Fibroblast of gingiva (primary cell): ENCODE measurements at places on chromosomes 5 and 9.

DNA sequence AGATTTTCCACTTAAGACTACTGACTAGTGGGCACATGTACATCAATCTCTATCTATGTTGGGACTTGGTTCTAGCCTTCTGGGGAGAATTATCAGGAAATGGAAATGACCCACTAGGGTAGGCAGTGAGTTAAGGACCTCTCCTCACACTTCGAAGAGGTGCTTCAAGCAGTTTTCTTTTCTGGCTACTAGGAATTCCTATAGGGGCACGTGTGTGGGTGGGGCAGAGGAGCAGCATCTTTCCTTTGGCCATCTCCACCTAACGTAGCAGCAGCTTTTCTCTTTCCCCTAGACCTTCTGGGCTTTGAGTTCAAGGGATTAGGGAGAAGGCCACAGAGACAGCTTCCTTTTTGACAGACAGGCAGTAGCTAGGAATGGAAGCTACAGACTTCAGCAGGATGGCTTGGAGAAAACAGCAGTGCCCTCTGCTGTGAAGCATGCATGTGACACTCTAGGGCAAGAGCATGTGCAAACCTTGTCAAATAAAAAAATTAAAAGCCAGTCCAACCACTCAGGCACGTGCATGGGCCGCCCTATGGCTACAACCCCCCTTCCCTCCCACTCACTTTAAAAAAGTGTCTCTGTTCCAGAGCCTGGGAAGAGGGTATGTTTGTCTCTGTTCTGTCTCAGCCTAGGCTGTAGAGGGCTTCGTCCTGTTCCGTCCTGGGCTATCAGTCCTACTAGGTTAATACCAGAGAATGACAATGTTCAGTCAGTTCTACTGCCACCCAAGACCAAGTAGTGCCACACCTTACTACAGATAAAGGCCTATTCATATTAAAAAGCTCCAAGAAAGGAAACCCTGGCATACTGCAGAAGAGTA is 8.7 kb upstream of the GFRA3 start:
- DNase-seq: peak; percentile 41

DNA sequence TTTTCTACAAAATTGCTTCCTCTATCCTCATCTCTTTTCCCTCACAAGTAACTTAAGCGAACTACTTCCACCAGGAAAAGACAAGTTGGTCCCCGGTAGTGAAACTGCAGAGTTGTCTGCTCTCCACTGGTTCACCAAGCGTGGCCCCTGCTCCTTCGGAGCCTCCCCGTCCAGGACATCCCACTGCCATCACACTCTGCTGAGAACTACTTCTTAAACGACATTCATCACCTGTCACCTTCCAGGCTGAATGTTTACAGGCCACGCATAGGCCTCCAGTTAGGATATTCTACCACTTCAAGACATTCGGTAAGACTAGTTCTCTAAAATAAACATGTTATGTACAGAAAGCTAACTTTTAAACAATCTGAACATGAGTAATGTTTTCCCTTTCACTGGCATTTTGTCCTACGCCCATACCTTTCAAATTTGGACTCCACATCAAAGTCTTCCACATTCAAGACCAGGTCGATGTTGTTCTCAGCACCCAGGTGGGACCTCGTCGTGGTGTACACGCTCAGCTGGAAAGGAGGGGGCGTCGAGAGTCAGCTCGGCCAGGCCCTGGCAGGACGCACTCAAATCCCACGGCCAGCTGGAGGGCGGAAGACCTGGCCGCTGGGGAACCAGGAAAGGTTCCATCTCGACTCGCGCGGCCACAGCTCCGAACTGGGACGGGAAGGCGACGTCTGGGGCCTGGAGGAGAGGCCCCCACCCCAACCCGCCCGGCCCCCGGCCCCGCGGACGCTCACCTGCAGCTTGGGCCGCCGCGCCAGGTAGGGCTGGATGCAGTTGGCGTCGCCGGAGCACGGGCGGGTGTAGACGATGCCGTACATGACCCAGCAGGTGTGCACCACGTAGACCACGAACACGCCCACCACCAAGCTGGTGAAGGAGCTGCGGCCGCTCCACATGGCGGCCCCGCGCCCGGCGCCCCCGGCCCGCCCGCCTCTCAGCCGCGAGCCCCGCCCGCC is 683 bp downstream of the CLPTM1L start:
- DNase-seq: no peak

GRCh38 chr5:66207800-66208561 is 63.9 kb downstream of the SREK1 start:
- no peak for DNase-seq

GRCh38 chr5:54279960-54280359 is 30.4 kb downstream of the ARL15 start:
- no peak for DNase-seq

DNA sequence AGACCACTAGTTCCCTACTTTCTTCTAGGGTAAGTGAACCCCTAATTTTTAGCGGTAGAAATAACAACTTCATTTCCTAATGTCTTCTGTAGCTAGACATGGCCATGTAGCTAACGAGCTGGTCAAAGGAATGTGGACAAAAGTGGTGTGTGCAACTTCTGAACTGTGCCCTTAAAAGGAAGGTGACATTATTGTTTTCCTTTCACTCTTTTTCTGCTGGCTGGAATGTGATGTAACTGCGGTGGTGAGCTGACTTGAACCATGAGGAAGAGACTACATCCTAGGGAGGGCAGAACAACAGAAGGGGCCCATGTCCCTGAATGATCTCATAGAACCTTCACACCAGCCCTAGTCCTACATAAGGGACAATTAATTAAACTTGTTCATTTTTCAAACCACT is 1.3 kb upstream of the SNX2 start:
- no peak for DNase-seq

GRCh38 chr5:53037141-53037859 is 48.1 kb downstream of the ITGA2 start:
- peak; percentile 74 for DNase-seq

DNA sequence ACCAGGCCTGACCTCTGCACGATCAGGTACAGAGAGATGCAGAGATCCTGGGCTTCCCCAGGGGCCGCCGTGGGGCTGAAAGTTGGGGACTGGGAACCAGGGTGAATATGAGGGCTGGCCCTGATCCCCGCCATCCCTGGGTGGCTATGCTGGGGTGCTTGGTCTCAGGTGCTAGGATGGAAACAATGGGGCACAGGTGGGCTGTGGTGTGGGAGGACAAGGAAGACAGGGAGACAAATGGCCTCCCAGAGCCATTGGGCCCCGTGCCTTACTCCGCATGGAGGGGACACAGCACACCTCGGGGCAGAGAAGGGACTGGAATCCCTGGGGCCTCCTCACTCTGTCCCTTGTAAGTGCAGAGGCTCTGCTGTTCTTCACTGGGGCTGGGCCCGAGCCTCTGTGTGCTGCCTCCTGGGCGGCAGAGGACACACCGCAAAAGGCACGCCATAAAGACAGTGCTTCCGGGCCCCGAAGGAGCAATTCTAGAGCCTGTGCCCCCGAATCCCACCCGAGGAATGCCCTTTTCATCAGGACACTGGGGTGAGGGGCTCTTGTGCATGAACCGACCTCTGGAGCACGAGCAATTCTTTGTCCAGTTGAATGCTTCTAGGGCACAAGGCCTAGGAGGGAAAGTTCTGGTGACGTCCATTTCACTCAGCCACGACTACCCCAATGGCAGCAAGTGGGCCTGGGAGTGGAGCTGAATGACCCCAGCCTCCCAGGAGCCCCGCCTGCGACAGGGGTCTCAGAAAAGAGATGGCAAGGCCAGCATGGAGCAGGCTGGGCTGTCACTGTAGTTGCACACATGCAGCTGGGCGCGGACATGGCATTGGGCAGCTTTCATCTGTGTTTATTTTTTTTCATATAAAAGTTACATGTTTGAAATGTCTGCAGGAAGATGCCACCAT is 30.9 kb downstream of the PRRT1B start:
- DNase-seq: no peak

- DNase-seq: no peak
These were observed 3.7 kb downstream of the SEMA4D start for GRCh38 chr9:89494199-89494598.

DNA sequence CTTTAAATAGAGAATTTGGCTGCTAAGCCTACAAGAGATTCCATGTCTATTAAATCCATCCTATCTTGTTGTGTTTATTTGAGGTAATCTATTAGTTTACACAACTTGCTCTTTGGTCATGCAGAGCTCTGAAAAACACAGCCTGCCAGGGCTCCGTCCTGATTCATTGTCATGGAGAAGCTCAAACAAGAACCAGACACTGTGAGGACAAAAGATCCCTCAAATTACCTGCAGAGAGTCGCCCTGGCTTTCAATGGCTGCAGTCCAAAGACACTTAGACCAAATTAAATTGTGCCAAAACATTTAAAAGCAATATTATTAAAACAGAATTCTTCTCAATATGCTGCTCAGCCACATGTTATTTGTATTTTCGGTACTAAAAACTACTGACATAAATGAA is 60.1 kb downstream of the CDH18 start:
- DNase-seq: peak; percentile 30

GRCh38 chr9:89619424-89620138 is 14.8 kb downstream of the GADD45G start:
- no peak for DNase-seq

GRCh38 chr5:90941002-90941720 is 382.6 kb downstream of the ADGRV1 start:
- no peak for DNase-seq

DNA sequence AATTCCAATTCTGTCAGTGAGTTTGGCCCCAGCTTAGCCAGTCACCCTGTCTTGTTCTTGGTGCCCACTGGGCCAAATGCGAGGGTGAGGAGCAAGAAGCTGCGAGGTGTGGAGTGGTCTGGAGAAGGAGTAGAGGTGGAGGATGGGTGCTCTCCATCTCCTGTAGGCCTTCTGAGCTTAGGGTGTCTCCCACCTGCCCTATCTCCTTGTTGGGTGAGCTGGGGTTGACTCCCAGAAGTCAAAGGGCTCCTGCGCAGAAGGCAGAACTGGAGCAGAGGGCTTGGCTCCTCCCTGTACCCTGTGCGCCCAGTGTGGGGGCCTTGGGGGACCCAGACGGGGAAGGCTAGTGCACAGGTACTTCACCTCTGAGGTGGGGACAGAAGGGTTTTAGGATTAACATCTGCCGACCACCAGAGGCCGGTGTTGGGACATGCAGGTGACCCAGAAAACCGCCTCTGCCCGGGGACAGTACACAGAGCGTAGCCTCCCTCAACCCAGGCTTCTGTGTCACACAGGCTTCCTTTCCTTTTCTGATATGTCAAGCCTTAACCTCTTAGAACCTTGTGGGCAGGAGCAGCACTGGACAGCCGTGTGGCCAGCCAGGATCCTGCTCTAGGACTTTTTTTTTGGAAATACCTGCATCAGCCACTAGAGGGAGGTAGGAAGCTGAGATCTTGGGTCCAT is 16.9 kb downstream of the IL5 start:
- peak; percentile 25 for DNase-seq

GRCh38 chr5:167509076-167509475 is 782.4 kb upstream of the WWC1 start:
- DNase-seq: no peak

GRCh38 chr5:880816-881550 is 11.6 kb downstream of the BRD9 start:
- no peak for DNase-seq
